ENCODE measurements at places on chromosomes 3 and 15. TPM values are rescaled to one million over a fixed set of nuclear protein-coding genes. Genes with fewer than 3 reads are reported as not detected.

- no peak overlapping the region for H3K4me3 ChIP-seq
- no peaks in the 10 kb centered on the region for H3K27me3 ChIP-seq
- H3K36me3 ChIP-seq = no peaks in the 10 kb centered on the region
- H3K27ac ChIP-seq = no peak overlapping the region
These were observed 79.9 kb upstream of the NEO1 start for GRCh38 chr15:72972362-72972761.

GRCh38 chr3:148319960-148320359, 377.7 kb upstream of the AGTR1 start:
- no peak overlapping the region for H3K27ac ChIP-seq
- no peaks in the 10 kb centered on the region for H3K4me1 ChIP-seq
- no peak overlapping the region for H3K4me3 ChIP-seq
- H3K27me3 ChIP-seq = no peaks in the 10 kb centered on the region

- H3K4me1 ChIP-seq = no peaks in the 10 kb centered on the region
- H3K27ac ChIP-seq = no peak overlapping the region
- H3K36me3 ChIP-seq = no peaks in the 10 kb centered on the region
- no peak for DNase-seq
These were observed 530.8 kb downstream of the DIPK2A start for GRCh38 chr3:144502402-144502801.

DNA sequence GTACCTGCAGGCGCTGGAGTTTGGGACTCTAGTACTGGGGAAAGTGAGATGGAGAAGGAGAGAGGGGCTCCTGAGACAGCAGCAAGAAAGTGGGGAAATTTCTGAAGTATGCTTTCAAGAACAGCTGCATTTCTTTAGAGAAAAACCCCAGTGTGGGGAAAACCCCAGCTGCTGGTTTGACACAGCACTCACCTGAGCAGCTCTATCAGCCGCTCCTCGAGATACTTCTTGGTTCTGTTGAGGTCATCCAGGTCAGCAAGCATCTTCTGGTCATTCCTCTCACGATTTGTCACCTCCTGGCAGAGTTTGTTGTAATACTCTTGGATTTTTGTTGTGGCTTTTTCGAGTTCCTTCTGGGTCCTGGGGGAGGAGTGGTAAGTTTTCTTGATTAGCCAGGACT, 18.8 kb downstream of the CXCR6 start:
- H3K27me3 ChIP-seq = no peaks in the 10 kb centered on the region
- H3K27ac ChIP-seq = no peak overlapping the region
- H3K36me3 ChIP-seq = peaks cover 7% of the 10 kb centered on the region
- H3K4me3 ChIP-seq = no peak overlapping the region

- H3K27ac ChIP-seq = peak overlapping the region; percentile 0
- no peaks in the 10 kb centered on the region for H3K4me1 ChIP-seq
- peak overlapping the region; percentile 58 for H3K4me3 ChIP-seq
These were observed 639 bp downstream of the SPICE1 start for GRCh38 chr3:113514265-113514769.

DNA sequence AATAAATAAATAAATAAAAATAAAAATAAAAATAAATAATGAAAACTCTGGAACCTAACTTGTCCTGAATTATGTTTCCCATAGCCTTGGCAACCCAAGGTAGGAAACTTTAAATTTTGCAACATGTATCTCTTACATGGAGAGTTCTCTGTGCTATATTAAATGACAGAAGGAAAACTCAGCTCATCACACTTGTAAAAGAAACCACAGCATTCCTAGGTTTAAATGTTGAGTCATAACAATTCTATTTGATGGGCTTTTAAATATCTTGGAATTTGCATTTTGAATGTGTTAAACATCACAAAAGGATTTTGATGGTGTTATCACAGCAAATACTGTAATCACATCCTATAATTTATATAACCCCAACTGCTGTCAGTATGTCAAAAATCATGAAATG, 144.2 kb downstream of the LRTM1 start:
- H3K36me3 ChIP-seq = no peaks in the 10 kb centered on the region
- H3K27me3 ChIP-seq = no peaks in the 10 kb centered on the region
- DNase-seq = no peak
- no peak overlapping the region for H3K27ac ChIP-seq

- H3K27me3 ChIP-seq = no peaks in the 10 kb centered on the region
- no peak overlapping the region for H3K27ac ChIP-seq
- H3K36me3 ChIP-seq = no peaks in the 10 kb centered on the region
- DNase-seq = no peak
- H3K4me3 ChIP-seq = no peak overlapping the region
These were observed 19.8 kb upstream of the ACOX2 start for GRCh38 chr3:58556761-58557221.

- H3K36me3 ChIP-seq = no peaks in the 10 kb centered on the region
- no peak for DNase-seq
- no peaks in the 10 kb centered on the region for H3K27me3 ChIP-seq
- H3K4me3 ChIP-seq = no peak overlapping the region
- H3K27ac ChIP-seq = no peak overlapping the region
- H3K4me1 ChIP-seq = no peaks in the 10 kb centered on the region
These were observed 32.9 kb upstream of the CTSH start for GRCh38 chr15:78977591-78978347.

DNA sequence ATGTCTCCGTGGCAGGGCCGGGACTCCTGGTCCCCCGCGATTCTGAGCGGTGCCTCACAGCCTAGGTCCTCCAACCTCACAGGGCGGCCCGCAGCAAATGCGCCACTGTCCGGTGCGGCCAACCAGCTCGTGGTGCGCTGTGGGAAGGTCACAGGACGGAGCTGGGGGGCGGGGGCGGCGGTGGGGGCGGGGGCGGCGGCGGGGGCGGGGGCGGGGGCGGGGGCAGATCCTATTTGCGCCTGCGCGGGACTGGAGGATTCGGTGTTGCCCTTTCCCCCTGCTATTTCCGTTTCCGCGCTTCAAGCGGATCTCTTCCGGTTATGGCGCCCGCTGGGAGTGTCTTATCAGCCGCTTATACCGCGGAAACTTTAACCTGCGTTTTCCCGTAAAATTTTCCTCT, 106.7 kb upstream of the SNRPN start:
- H3K36me3 ChIP-seq = no peaks in the 10 kb centered on the region
- no peak overlapping the region for H3K27ac ChIP-seq
- no peak overlapping the region for H3K4me3 ChIP-seq
- DNase-seq = peak; percentile 56

DNA sequence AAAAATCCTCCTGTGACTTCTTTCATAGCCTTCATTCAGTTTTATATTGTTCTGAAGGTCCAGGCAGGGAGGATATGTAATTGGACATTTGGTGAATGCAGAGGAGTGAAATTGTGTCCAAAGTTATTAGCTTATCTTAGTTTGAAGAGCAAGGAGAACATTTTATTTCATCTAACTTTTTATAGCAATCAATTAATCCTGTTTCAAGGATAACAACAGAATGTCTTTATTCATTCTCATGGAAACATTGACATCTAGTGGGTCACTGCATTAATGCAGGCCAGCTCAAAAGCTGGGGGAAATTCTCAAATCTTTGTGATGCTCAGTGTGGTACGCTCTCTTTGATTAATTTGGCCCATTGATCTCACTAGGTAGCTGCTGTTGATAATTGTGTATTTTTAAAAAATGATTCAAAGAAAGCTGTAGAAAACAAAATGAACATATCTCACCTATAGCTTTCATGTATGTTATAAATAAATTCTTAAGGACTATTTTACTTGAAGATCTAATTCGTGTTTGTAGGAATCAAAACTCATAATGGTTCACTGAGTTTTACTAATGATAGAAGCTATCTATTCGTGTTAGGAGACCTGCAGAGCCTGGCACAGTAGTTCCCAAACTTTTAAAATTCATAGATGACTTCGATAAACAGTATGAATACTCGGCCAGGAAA, 150.8 kb upstream of the KCNMB2 start:
- H3K4me1 ChIP-seq = peaks cover 4% of the 10 kb centered on the region
- no peaks in the 10 kb centered on the region for H3K36me3 ChIP-seq
- no peaks in the 10 kb centered on the region for H3K27me3 ChIP-seq
- H3K27ac ChIP-seq = no peak overlapping the region
- DNase-seq = no peak

- H3K4me3 ChIP-seq = peak overlapping the region; percentile 32
- H3K27me3 ChIP-seq = no peaks in the 10 kb centered on the region
- H3K4me1 ChIP-seq = no peaks in the 10 kb centered on the region
- H3K36me3 ChIP-seq = peaks cover 2% of the 10 kb centered on the region
- no peak overlapping the region for H3K27ac ChIP-seq
These were observed 54.4 kb downstream of the FEZF2 start for GRCh38 chr3:62318752-62319569.

GRCh38 chr15:93308026-93308690, 219.1 kb upstream of the RGMA start:
- no peaks in the 10 kb centered on the region for H3K4me1 ChIP-seq
- DNase-seq = no peak
- no peaks in the 10 kb centered on the region for H3K27me3 ChIP-seq
- no peaks in the 10 kb centered on the region for H3K36me3 ChIP-seq

- no peaks in the 10 kb centered on the region for H3K36me3 ChIP-seq
- no peak overlapping the region for H3K4me3 ChIP-seq
- no peak for DNase-seq
- no peak overlapping the region for H3K27ac ChIP-seq
- H3K27me3 ChIP-seq = no peaks in the 10 kb centered on the region
These were observed 219.7 kb upstream of the SGO1 start for GRCh38 chr3:20405744-20406143.

GRCh38 chr3:150878290-150878689, 26.9 kb downstream of the MINDY4B start:
- DNase-seq = no peak
- H3K4me3 ChIP-seq = no peak overlapping the region
- H3K27me3 ChIP-seq = no peaks in the 10 kb centered on the region
- H3K27ac ChIP-seq = no peak overlapping the region

GRCh38 chr3:44235604-44236484, 5.8 kb upstream of the TOPAZ1 start:
- H3K27me3 ChIP-seq = no peaks in the 10 kb centered on the region
- no peak overlapping the region for H3K4me3 ChIP-seq
- no peak overlapping the region for H3K27ac ChIP-seq
- no peaks in the 10 kb centered on the region for H3K36me3 ChIP-seq
- H3K4me1 ChIP-seq = no peaks in the 10 kb centered on the region

GRCh38 chr15:90565866-90566265, 36.1 kb downstream of the CRTC3 start:
- H3K4me3 ChIP-seq = no peak overlapping the region
- H3K27me3 ChIP-seq = no peaks in the 10 kb centered on the region
- no peak for DNase-seq

DNA sequence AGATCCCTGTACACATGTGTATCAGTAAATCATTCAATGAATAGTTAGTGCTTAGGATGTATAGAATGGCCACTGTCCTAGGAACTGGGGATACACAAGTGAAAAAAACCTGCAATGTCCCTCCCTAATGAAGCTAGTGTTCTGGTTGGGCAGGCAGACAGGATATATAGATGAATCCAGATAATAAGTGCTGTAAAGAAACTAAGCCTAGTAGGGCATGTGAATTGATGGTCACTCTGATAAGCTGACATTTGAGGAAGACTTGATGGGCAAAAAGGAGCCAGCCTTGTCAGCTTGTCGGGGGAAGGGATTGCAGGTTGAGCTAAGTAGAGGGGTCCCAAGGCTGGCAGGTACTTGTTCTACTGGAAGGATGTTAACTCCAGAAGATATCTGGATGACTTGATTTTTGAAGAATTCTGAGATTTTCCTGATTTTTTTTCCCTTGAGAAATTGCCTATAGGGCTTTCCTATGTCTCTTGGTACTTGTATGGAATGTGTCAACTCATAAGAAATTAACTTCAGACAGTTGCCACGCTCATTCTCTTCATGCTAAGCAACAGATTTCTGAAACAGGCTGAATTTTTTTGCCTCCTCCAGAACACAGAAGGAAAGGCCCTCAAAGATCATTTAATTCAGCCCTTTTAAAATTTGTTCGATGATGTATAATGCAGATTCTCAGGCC, 6.3 kb upstream of the KIF23 start:
- H3K27me3 ChIP-seq = no peaks in the 10 kb centered on the region
- H3K4me1 ChIP-seq = no peaks in the 10 kb centered on the region
- H3K4me3 ChIP-seq = no peak overlapping the region
- no peak overlapping the region for H3K27ac ChIP-seq
- no peaks in the 10 kb centered on the region for H3K36me3 ChIP-seq

- no peak overlapping the region for H3K4me3 ChIP-seq
- no peaks in the 10 kb centered on the region for H3K27me3 ChIP-seq
- H3K4me1 ChIP-seq = no peaks in the 10 kb centered on the region
- no peak overlapping the region for H3K27ac ChIP-seq
These were observed 21.2 kb upstream of the PIGZ start for GRCh38 chr3:196989721-196990262.

- no peak overlapping the region for H3K27ac ChIP-seq
- no peaks in the 10 kb centered on the region for H3K27me3 ChIP-seq
- no peak overlapping the region for H3K4me3 ChIP-seq
- no peak for DNase-seq
- no peaks in the 10 kb centered on the region for H3K36me3 ChIP-seq
These were observed 17.4 kb upstream of the ATP2B2 start for GRCh38 chr3:10522646-10523303.

GRCh38 chr3:17111586-17111985, 226.8 kb downstream of the PLCL2 start:
- no peak overlapping the region for H3K4me3 ChIP-seq
- H3K27me3 ChIP-seq = no peaks in the 10 kb centered on the region
- no peaks in the 10 kb centered on the region for H3K36me3 ChIP-seq
- no peak overlapping the region for H3K27ac ChIP-seq
- no peaks in the 10 kb centered on the region for H3K4me1 ChIP-seq

DNA sequence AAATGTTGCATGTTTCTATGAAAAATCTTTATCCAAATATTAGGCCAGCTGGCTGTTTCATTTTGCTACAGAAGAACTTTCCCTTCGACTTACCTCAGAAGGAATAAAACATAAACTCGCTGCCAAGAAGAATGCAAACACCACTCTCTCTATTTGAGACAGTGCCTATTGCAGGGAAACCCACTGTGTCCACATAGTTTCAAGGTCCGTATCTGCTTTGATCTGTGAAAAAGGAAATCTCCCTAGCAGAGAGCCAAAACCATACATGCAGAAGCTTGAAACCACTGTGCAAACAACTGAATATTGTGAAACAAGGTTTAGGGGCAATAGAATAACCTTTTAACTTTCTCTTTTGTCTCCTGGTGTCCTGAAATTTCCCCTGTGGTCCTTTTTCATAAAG, 35.0 kb upstream of the CAPN7 start:
- DNase-seq = no peak
- H3K4me3 ChIP-seq = no peak overlapping the region
- no peaks in the 10 kb centered on the region for H3K4me1 ChIP-seq
- H3K27ac ChIP-seq = no peak overlapping the region
- no peaks in the 10 kb centered on the region for H3K36me3 ChIP-seq

- H3K36me3 ChIP-seq = peaks cover 2% of the 10 kb centered on the region
- no peaks in the 10 kb centered on the region for H3K27me3 ChIP-seq
- H3K27ac ChIP-seq = no peak overlapping the region
- no peak for DNase-seq
- peaks cover 4% of the 10 kb centered on the region for H3K4me1 ChIP-seq
- H3K4me3 ChIP-seq = no peak overlapping the region
These were observed 6.0 kb downstream of the SSR3 start for GRCh38 chr3:156548902-156549301.

- no peaks in the 10 kb centered on the region for H3K36me3 ChIP-seq
- no peak overlapping the region for H3K4me3 ChIP-seq
- no peaks in the 10 kb centered on the region for H3K4me1 ChIP-seq
- no peak overlapping the region for H3K27ac ChIP-seq
- no peaks in the 10 kb centered on the region for H3K27me3 ChIP-seq
These were observed 236.6 kb downstream of the TBC1D5 start for GRCh38 chr3:17505856-17506255.

GRCh38 chr3:81437683-81438082, 323.8 kb downstream of the GBE1 start:
- no peaks in the 10 kb centered on the region for H3K4me1 ChIP-seq
- H3K4me3 ChIP-seq = no peak overlapping the region
- no peaks in the 10 kb centered on the region for H3K36me3 ChIP-seq
- no peaks in the 10 kb centered on the region for H3K27me3 ChIP-seq
- DNase-seq = no peak

Gene P2RY13
- 2.6 TPM for total RNA-seq

Gene ZNF620
- 5.1 TPM for total RNA-seq

Gene GCSAM
- not detected for total RNA-seq

Gene NRROS
- total RNA-seq = 7.6 TPM

Gene LIPC
- total RNA-seq = 0.93 TPM

Gene WDR6
- total RNA-seq = 118 TPM

Gene GOLGA6L25
- not detected for total RNA-seq

Data from aorta (tissue), 5 donors.